ENCODE measurements at places on chromosomes 1 and 21.

DNA sequence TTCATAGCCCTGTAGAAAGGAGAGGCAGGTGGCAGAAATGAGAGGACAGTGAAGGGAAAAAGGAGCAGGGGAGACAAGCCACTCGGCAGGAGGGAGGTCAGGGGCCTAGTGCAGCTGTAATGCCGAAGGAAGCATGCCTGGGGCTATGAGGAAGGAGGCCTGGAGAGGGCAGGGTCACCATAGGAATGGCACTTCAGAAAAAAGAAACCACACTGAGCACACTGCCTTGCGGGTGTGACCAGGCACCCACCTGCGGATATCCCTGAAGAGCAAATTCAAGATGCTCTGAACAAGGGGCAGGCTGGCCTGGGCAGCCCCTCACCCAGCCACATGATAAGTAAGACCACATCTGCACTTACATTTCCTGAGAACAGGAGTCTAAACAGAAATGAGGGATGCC, 104.7 kb downstream of the JAK1 start:
- no peak for DNase-seq

DNA sequence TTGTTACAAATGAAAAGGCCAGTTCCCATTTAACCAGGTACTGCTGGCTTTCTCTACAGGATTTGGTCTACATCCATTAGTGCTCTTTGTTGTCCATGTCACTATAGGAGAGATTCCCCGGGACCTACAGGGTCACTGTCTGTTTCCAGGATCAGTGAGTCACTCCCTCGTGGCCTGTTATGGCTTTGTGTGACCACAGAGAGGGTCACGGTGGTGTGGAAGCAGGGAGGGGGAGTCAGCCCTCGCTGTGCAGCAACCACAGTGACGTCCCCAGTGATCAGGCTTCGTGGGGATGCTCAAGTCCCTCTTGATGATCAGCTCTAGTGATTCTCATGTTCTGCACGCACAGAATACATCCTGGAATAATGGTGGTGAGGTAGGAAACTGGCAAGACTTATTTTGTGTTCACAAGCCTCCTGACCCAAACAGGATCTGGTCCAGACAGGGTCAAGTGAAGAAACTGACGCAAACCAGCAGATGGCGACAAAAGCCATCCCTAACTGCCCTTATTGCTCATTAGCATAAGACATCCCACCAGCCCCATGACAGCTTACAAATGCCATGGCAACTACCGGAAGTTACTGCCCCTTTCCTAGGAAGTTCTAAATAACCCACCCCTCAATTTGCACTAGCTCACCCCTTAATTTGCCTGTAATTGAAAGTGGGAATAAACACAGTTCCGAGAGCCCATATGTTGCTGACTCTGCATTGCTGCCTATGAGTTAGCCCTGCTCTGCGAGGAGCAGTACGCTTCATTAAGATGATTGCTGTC, 98.5 kb downstream of the DISC1 start:
- no peak for DNase-seq

DNA sequence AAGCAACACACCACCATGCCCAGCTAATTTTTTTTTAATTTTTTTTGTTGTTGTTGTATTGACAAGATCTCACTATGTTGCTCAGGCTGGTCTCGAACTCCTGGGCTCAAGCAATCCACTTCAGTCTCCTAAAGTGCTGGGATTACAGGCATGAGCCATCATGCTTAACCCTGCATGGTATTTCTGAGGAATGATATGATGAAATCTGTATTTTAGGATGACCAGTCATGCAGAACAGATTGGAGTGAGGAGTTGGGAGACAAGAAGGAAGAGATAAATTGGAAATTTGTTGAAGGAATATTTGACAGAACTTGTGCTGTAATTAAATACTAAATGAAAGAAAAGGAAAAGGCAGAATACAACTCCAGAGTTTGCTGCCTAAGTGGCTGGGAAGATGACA, 4.7 kb upstream of the NDUFS5 start:
- DNase-seq = no peak

GRCh38 chr1:88661951-88662699, 21.9 kb upstream of the PKN2 start:
- DNase-seq = no peak

- no peak for DNase-seq
These were observed 42.8 kb upstream of the JAK1 start for GRCh38 chr1:65009176-65009575.

All from stimulated activated naive CD4-positive, alpha-beta T cell (primary cell).